ENCODE measurements at places on chromosomes 7 and 10.

DNA sequence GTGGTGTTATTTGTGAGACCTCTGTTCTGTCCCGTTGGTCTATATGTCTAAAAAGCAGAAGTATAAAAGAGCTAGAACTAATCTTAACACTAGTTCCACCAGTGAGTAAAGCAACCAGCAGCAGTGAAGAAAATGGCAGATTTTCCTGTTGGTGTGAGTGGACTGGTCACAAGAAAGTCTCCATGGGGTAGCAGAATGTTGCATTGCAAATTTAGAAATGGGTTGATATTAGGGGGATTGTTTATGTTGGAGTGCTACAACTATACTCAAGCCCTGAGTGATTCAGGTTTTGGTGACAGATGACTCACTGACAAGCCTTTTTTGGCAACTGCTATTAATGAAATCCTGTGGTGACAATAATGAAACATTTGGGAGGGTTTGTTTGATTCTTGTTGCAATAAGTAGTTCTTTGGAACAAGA is 5.6 kb downstream of the AVL9 start:
- DNase-seq = peak; percentile 62

DNA sequence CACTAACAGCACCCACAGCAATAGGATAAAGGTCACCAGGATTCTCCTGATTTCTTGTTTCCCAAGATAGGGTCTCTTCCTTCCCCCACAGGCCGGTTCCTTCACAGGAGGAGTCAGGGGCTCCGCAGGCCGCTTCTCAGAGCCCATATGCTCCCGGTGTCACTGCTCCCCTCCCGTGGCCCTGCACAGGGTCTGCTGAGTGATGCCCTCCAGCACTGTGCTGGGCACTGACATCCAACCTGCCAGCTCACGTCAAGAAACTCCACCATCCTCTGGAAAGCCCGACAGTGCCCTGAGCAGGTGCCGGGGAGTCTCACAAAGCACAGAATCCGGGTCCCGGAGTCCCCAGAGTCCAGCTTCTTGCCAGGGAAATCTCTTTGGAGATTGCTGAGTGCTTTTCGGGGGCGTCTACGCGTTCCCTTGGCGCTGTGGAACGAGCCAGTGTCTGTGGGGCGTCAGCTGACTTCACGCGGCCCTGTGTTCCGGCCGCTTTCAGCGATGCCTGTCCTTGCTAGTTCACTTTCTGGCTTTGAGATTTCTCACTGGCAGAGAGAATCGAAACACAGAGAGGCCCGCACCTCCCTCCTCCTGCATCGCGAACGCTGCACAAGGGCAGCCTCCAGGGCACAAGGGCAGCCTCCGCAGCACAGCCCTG is 567.5 kb downstream of the DNAJB6 start:
- no peak for DNase-seq

- peak; percentile 39 for DNase-seq
These were observed 13.6 kb downstream of the ENTPD7 start for GRCh38 chr10:99672884-99673283.

GRCh38 chr10:121601458-121601857 is 3.2 kb upstream of the FGFR2 start:
- no peak for DNase-seq

- DNase-seq = peak; percentile 1
These were observed 148.0 kb upstream of the ANK3 start for GRCh38 chr10:60537697-60538096.

DNA sequence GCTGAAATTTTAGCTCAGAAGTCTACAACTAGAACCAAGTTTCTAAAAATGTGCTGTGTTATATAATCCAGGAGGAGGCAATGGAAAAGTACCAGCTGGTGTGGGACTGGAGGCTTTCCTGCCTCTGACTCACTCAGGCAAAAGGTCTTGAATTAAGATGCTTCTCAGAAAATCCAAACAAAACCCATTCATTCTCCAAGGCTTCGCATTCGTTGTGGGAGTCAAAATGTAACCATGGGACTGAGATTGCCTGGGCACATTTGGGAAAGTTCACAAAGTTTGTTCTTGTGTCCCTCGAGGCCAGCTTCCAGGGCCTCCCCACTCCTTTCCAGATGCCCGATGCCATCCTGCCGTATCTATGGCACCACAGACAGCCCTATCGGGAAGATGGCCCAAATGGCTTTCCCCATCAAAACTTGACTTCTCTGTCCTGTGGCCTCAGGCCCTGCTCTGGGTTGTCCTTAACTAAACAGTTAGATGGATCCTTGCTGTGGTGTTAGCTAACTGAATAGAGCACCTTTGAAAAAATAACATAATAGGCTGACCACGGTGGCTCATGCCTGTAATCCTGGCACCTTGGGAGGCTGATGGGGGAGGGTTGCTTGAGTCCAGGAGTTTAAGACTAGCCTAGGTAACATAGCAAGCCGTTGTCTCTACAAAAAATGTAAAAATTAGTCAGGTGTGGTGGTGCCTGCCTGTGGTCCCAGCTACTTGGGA is 180.5 kb downstream of the PFKFB3 start:
- DNase-seq = peak; percentile 84

GRCh38 chr7:118657391-118658005 is 433.0 kb downstream of the ANKRD7 start:
- DNase-seq = no peak

DNA sequence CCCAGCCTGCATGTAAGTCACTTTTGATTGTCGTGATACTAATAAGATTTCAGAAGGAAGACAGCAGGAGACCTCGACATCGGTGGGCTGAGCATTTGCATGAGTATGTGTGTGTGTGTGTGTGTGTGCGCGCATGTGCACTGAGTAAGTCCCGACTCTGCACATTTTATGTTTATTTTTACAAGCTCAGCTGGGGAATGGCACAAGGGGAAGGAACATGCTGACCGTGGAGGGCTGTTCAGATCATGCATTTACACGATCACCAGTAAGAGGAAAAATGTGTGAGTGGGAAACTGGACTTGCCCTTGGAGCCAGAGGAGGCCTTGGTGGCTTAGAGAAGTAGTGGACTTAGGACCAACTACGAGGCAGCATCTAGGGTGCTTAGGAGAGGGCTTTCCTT is 41.3 kb downstream of the IL2RA start:
- no peak for DNase-seq

GRCh38 chr7:158849442-158849767 is 7.0 kb upstream of the DYNC2I1 start:
- no peak for DNase-seq

- DNase-seq = no peak
These were observed 2.0 kb upstream of the ZNF398 start for GRCh38 chr7:149145031-149145845.

DNA sequence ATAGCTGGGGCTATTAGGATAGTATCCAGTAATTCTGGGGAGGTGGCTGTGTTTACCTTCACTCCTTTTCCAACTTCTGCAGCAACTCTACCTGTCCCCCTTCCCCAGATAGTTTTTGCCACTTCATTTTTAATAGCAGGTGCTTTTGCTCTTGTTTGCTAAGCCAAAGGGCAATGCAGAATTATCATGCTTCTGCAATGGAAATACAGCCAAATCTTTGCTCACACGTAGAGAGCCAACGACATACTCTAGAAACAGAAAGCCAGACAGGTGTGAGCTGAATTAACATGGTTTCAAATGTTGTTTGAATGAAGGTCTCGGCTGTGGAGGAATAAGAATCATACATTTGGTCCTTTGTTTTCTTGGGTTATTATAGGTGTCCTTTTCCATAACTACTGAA is 14.4 kb downstream of the PLEKHS1 start:
- no peak for DNase-seq

DNA sequence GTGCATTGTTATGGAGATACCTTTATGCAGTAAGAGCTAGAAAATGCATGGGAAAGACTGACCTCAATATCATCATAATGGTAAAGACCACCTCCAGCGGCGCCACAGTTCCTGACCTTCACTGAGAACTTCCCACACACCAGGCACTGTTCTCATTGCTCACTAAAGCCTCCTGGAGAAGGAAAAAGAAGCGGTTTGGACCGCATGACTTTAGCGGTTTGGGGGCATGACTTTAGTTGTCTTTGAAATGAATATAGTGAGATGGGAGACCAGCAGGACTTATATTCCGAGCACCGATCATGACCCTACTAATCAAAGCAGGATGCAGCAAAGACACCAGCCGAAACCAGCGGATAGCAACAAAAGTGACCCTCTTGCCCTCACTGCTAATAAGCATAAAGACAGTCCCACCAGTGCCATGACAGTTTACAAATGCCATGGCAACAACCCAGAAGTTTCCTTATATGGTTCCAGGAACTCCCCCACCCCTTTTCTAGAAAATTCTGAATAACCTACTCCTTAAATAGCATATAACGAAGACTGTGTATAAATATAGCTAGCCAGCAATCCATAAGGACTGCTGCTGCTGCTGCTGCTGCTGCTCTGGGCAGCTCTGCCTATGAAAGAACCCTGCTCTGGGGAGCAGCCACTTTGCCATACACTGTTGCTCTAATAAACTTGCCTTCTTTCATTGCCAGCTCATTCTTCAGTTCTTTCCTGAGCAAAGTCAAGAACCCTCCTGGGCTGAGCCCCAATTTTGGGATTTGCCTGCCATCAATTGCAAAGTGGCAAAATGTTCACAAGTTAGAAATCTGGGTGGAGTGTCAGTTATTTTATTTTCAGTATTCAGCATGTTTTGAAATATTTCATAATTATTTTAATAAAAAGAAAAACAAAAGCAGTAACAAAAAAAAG is 694.1 kb downstream of the SUGCT start:
- DNase-seq = no peak

DNA sequence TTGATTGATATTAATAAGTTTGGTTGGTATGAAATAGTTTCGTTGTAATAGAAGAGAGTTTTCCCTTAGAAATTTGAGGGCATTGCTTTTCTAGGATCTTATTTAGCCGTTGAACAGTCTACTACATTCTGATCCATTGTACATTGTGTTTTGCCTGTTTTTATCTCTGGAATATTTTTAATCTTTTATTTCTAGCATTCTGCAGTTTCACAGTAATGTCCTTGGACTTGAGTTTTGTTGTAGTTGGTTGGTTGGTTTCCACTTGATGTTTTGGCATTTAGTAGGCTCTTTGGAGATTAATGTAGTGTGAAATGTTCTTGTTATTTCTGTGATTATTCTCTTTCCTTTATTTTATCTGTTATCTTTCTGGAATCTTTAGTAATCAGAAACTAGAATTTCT is 112.4 kb downstream of the CCSER2 start:
- DNase-seq = no peak

DNA sequence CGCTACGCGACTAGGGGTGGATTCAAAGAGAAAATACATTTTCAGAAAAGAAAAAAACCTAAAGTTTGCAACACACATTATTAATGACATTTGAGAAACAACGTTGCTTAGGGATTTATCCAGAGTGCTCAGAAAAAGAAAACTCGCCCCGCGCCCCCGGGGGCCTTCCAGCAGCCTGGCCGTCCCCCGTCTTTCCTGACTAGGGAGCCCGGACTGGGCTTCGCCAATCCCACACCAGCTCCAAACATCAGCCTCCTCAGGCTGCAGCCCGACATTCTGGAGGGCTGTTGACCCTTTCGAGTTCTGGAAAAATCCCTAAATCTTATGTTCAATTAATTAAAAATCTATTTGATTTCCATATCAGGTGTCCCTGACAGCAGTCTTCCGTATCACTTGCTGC is 48.6 kb downstream of the CLEC2L start:
- no peak for DNase-seq

GRCh38 chr10:95394161-95394880 is 103.5 kb upstream of the PDLIM1 start:
- DNase-seq = no peak

DNA sequence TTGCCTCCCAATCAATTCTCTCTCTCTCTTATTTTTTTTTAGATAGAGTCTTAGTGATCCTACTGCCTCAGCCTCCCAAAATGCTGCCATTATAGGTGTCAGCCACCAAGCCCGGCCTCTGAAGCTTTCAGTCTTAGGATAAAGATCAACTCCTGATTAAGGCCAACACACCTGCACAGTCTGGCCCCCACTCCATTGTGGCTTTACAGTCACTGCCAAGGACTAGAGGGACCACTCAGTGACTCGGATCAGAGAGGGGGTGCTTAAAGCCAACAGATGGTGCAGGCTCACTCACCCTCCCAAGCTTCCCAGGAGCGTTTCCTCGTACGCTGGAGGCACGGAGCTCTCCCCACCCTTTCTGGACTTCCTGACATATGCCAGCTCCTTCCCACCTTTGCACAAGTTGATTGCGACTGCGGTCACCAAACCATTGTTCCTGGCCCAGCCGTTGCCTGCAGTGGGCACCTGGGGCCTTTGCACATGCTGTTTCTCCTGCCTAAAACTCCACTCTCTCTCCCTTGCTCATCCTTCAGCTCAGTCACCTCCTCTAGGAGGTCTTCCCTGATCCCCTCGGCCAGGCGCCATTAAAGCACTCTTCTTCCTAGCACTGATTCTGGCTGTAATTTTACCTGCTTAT is 1.7 kb upstream of the CDH23 start:
- no peak for DNase-seq

- no peak for DNase-seq
These were observed 47.7 kb downstream of the PIK3AP1 start for GRCh38 chr10:96672481-96673175.

- DNase-seq = no peak
These were observed 226.2 kb downstream of the TCERG1L start for GRCh38 chr10:131085091-131085860.

DNA sequence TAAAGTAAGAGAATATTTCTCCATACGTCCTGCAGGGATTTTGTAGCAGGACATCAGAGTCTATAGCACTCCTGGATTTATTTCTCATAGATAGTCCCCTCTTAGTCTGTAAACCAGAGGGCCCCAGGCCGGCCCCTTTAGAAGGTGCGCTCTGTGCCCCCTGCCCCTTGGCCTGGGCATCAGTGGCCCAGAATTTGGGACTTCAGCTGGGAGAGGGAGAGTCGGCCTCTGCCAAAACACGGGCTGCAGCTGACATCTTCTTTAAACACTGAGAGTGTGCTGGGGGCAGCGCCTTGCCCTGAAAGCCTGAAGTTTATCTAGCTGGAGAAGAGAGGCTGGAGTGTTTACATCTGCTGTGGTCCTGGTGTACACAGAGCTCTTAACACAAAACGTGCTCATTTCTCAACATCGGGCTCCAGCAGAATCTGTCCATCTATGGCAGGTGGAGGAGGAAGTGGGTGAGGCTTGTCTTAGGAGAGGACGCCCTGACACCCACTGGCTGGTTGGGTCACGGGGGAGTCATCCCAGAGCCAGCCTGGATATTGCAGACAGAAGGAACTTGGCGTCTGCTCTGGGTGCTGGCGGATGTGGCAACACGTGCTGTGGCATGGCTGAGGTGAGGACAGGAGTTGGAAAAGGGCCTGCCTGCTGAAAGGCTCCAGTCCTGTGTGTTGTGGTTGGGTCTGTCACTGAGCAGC is 5.0 kb upstream of the TACR2 start:
- DNase-seq = peak; percentile 41

- DNase-seq = peak; percentile 56
These were observed 103.0 kb downstream of the DOCK4 start for GRCh38 chr7:112103246-112103645.

DNA sequence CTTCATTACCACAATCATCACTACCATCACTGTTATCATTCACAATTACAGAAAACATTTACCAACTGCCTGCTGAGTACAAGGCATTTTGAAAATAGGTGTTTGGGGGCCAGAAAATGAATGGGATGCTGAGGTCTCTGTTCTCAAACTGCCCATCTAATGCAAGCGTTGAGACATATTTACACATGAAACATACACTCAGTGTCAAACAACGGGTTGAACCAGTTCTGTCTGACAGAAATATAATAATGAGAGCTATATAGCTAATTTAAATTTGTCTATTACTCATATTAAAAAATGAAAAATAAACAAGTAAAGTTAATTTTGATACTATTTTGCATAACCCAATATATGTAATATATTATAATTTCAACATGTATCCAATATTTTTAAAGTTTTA is 303.1 kb downstream of the KCNMA1 start:
- DNase-seq = no peak

Measured in IMR-90 (cell line).